ENCODE measurements at places on chromosomes 16 and 17. TPM values are rescaled to one million over a fixed set of nuclear protein-coding genes. Genes with fewer than 3 reads are reported as not detected.
A peak's percentile ranks its signal among the peaks of the same experiment; 100 is the strongest.

DNA sequence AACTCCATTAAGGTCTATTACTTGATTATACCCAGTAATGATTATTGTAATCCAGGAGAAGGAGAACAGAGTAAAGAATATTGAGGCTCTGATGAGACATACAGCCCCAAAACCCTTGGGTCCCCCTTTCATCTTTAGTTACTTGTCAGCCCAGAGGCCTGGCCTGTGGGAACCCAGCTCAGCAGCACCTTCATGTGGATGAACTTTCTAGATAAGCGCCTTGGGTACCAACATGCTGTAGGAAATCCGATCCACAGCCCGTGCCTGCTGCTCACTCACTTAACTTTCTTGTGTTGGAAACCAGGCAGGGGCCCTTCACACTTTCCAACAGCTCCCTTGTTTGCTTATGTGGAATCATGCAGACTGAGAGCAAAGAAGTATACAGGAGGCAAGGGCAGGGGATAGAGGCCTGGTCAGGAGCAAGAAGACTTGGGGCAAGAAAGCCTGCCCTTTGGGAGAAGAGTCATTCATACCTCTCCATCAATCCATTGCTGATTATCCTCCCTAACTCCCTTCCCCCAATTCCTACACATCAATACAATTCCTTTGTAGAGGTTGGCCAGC, 64.0 kb upstream of the SOX9 start:
- no peak for DNase-seq

- DNase-seq, result no peak
Observed at GRCh38 chr16:58577141-58577540, 52.5 kb downstream of the CNOT1 start.

OSGIN1 gene
- 99.7 TPM for total RNA-seq

TP53TG3 gene
- total RNA-seq, result not detected

GRCh38 chr17:63644846-63645245, 22.6 kb downstream of the MAP3K3 start:
- DNase-seq, result no peak

GRCh38 chr16:50297301-50298074, 31.1 kb downstream of the ADCY7 start:
- peak; percentile 34 for DNase-seq

EIF5A gene
- 121 TPM for total RNA-seq

All from Peyer's patch (tissue), 4 donors.